ENCODE measurements at places on chromosomes 3 and 15.

- DNase-seq: peak; percentile 42
Observed at GRCh38 chr3:170054204-170054603, 16.4 kb downstream of the GPR160 start.

DNA sequence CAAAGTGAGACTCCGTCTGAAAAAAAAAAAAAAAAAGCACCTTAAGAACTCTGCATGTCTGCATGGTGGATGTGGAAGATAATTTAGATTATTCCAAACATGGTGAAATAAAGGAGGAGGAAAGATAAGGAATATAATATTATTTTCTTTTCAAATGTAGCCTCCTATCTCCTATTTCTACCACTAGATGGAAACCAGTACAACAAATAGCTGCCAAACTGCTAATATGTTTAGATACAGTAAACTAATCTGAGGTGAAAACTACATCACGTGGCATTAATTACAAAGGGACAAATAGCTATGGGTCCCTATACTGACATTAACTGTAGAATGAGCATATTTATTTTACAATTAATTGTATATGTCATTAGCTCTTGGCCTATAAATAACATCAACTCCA is 197.8 kb downstream of the TBC1D5 start:
- DNase-seq: no peak

DNA sequence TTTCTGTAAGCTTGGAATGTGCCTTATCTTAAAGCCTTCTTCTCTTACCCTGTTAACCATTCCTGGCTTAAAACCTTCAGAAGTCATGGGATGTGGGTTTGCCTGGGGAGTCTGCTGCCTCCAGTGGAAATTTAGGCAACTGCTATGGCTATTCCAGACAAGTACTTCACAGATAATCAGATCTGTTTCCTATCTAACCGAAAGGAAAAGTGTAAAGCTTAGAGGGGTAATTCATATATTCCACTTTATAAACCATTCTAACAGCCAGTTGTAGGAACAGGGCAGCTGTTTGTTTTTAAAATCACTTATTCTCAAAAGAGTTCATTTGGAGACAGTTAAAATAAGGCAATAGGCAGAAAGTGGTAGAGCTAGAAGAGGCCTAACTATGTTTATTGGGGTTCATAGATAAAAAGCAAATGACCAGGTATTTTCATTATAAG is 219.9 kb downstream of the TCF12 start:
- DNase-seq: peak; percentile 16

GRCh38 chr3:8784676-8785435 is 15.4 kb upstream of the OXTR start:
- no peak for DNase-seq

DNA sequence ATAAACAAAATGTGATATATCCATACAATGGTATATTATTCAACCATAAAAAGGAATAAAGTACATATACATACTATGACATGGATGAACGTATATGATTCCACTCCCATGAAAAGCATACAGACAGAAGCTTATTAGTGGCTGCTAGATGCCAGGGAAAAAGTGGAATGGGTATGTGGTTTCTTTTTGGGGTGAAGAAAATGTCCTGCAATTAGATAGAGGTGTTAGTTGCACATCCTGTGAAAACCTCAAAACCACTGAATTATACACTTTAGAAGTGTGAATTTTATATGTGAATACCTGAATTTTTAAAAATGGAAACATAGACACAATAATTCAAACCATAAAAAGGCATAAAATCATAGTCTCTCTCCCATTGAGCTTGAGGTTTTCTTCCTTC is 11.2 kb downstream of the DENND6A start:
- no peak for DNase-seq

DNA sequence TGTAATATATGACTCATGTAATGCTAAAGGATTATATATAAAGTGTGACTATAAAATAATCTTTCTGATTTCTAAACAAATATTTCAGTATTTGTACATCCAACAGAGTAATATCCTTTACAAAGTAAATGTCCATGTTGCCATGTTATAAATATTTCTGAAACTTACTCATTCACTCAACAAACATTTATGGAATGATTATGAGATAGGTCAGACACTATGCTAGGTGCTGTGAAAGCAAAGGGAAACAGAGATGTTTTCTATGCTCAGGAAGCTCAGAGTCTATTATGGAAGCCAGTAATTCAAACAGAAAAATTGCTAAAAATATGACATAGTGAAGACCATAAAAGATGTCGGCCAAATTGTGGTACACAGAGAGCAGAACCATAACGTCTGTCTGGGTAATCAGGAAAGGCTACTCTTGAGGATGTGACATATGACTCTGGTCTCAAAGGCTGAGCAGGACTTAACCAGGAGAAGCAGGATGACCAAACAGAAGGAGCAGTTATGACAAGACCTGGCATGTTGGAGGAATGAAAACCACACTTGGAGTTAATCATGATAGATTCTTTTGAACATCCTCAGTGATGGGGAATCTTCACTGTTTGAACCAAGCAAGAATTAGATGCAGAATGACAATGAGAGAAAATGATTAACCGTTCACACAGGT is 39.0 kb upstream of the MYO5C start:
- DNase-seq: no peak

DNA sequence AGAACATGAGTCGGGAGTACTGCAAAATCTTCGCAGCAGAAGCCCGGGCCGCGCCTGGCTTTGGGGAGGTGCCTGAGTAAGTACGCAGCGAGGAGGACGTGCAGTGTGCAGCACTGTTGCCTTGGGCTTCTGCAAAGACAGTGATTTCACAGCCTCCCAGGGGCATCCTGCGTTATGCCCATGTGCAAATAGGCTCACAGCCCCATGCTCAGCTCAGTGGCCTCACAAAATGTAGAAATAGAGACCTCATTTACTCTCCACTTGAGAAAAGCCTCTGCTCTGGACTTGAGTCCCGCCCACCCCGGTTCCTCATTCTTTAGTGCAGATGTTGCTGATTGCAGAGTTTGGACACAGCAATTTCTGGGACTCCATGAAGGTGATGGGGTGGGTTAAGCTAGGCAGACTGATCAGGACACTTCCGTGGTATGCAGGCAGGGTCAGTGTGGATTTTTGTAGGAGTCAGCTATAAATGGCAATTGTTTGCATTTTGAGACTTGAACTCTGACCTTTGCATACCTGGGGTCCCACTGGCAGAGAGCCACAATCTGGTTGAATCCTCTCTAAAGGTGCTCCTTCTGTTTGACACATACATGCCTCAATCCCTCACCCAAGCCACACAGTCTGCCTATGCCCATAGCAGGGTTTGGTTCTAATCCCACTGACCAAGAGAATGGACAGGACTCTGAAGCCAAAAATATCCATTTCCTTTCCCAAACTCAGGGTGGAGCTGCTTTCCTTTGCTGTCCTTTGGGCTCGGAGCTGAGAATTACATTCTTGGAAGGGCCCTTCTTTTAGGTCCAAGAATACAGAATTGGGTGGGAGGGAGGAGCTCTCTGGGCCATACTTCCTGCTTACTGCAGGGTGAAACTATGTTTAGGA is 20.7 kb upstream of the SLC28A1 start:
- DNase-seq: no peak

DNA sequence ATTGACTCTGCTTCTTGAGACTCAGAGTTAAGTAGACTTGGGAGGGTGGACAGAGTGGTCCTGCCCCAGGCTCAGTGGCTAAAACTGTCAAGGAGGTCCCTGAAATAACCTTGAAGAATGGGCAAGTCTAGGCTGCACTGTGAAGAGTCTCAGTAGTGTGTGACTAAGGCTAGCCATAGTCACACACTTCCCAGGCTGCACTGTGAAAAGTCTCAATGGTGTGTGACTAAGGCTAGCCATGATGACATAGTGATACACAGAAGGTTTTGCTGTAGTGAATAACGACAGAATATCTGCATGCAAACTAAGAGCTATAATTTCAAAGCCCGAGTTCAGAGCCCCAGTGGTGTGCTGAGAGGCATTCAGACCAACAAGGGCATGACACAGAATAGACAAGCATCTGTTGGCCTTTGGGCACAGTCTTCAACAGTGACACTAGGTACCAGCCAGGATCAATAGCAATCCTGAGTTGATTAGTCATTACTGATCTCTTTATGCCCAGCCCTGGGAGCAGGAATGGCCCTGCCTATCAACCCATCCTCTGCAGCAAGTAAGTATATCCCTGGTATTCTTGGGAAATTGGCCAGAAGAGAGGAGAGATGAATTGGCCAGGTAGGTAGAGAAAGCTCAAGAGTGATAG is 72.4 kb upstream of the BBX start:
- DNase-seq: no peak

DNA sequence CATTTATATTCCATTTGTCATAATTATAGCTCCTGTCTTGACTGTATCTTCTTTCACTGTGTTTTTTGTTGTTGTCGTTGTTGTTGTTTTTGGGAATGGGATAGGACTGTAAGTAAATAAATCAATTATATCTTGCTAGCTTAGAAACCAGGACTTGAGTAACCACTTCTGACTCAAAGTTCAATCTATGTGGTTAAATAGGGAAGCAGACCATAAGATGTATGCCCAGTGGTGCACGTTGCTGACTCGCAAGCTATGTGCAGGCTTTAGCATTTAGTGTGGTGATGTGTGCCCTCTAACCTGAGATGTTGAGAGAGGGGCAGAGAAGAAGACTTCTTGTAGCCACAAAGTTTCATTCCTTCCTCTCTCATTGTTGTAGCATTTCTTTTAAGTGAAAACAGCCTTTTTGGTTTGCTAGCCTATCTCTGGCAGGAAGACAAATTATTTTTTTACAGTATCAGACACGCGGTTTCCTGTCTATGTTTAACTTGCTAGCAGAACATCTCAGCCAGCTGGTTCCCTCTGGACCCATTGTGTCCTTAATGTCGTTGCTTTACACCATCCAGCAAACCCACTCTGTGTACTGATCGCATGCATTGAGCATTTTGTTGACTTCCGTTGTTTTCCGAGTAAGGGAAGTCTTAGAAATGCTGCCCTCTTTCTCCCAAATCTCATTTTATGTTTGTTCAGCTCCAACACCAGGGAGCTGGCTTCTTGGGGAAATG is 52.1 kb downstream of the TGFBR2 start:
- no peak for DNase-seq

DNA sequence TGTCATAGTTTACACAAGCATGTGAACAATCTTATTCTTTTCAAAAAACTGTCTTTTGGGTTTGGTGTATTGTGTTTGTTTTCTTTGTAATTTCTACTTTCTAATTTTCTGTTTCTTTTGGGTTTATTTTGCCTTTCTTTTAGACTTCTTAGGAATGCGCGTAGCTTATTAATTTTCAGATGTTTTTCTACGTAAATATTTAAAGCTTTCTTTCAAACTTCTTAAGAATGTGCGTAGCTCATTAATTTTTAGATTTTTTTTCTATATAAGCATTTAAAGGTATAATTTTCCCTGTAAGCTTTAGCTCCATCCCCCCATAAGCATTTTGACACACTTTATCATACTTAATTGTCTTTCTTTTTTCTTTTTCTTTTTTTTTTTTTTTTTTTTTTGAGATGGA is 55.2 kb downstream of the RAD54L2 start:
- no peak for DNase-seq

GRCh38 chr15:66751579-66751978 is 49.5 kb downstream of the SMAD6 start:
- no peak for DNase-seq

DNA sequence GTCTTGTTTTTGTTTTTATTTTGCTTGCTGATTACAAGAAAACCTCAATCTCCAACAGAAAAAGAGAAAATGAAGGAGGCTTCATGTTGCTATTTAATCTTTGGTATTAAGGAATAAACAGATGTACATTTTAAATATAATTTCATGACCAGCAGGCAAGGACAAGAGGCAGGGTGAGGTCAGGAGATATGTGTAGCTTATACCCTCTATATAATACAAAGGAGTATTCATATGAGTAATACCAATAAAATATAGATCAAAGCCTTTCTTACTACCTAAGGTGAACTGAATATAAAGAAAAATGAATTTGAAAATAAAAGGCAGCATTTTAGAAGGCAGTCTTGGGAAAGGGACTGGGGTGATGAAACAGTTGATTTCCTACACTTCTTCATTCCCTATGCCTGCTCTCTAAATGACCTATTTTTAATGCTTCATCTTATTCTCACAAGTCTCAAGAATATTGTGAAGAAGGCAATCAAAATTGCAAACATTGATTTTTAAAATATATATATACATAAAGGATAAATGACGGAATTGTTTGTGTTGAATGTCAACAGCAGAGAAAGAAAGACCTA is 8.6 kb upstream of the CBLB start:
- no peak for DNase-seq

- DNase-seq: no peak
Observed at GRCh38 chr3:145395421-145395820, 765.6 kb downstream of the PLOD2 start.

- DNase-seq: no peak
Observed at GRCh38 chr3:159150180-159150579, 348.3 kb downstream of the MFSD1 start.

DNA sequence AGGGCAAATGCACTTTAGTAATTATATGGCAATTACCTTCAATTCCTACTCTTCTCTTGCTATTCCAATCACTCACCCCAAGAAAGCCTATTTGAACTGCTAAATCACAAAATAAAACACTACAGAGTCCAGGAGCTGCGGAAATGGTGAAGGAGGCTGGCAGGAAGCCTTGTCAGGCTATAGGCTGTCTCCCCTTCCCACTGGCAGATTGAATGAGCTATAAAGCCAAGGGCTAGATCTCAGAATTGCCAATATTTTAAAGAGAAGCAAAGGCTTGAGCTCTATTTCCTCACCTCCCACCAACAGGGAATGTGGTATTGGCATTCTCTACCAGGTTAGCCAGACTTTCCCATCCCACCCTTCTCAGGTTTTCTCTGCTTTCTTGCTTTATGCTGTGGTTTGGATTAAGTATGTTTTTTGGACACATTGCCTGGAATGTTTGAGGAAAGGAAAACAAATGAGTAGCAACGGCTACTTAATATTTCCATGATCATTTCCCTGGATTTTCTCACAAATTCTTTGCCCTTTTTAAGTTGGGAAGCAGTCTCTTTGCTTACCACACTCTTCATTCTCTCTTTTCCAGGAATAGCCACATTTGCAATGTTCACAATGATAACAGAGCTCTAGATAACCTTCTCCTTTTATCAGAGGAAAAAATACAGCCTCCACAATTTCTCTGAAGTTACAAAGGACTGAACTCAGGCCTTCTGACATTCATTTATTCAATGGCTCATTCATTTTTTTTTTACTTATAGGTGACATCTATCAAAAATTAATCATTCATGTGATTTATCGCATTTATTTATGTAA is 1125.4 kb downstream of the ROBO1 start:
- no peak for DNase-seq

GRCh38 chr3:65783117-65783516 is 255.6 kb downstream of the MAGI1 start:
- DNase-seq: no peak

GRCh38 chr3:114060906-114061655 is 4.5 kb downstream of the QTRT2 start:
- no peak for DNase-seq
